ENCODE measurements at places on chromosomes 12 and 14.
A peak's percentile ranks its signal among the peaks of the same experiment; 100 is the strongest.

GRCh38 chr12:121578230-121579189, 2.3 kb downstream of the KDM2B start:
- DNase-seq, result peak; percentile 43

- DNase-seq, result no peak
Observed at GRCh38 chr12:131528667-131529066, 182.2 kb upstream of the SFSWAP start.

- DNase-seq, result no peak
Observed at GRCh38 chr12:1809591-1810190, 10.7 kb upstream of the LRTM2 start.

DNA sequence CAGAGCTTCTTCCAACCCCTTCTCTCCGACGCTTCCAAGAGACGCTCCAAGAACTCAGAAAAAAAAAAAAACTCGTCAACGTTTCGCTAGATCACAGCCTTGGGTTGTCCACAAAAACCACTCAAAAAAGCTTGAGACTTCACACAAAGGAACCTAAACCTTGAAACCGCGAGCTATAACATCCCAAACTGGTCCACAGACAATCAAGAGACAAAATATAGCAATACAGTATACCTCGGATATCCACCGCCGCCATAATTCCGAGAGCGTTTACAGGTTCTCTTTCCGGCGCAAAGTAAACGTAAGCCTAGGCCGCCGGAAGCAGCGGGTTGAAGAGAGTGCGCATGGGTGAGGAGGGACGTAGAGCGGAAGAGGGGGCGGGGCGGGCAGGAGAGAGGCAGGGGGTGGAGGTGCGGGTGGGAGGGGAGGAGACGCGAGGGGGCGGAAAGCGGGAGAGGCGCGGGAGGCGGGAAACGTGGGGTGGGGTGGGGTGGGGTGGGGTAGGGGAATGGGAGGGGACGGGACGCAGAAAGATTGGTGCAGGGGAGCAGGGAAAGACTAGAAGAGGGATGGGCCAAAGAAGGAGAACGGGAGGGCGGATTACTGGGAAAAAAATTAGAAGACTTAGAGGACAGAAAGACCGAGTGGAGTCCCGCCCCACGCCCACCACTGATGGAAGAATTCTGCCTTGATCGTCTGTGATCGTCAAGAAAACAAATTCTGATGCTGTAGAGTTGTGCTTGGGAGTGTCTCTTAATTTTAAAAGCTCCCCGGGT, at the start of gene MED6:
MED6 (minus strand) TSS at position 274 of the 776 bp plus-strand sequence; CDS start at position 256, 18 bp downstream.
- peak; percentile 96 for DNase-seq

GRCh38 chr14:23402296-23403138, 5.6 kb downstream of the MYH6 start:
- no peak for DNase-seq

DNA sequence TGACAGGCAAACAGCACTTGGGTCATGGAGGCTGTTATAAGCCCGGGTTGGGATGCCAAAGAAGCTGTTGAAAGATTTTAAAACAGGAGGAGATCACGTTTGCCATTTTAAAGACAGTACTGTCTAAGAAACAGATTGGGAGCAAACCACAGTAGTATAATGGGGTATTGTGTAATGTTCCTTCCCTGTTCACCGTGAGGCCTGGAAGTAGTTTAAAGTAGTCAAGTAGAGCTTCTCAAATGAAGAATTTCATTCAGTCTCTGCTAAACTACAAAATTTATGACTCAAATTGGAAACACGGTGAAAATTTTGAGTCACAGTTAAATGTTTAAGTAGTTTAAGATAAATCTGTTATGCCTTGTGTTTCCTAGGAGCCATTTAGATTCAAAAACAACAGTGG, 35.8 kb downstream of the ATP2A2 start:
- DNase-seq, result no peak
